Left lung (tissue), 14 donors: ENCODE measurements at places on chromosomes 13 and 19. TPM values are rescaled to one million over a fixed set of nuclear protein-coding genes. Genes with fewer than 3 reads are reported as not detected.

ZNF761 gene
- polyA plus RNA-seq: 21.5 TPM

GPR12 gene
- polyA plus RNA-seq: 0.04 TPM

NANOS2 gene
- polyA plus RNA-seq: not detected

ACTMAP gene
- 12.2 TPM for polyA plus RNA-seq

MRPS31 gene
- 45.8 TPM for polyA plus RNA-seq
